ENCODE measurements at places on chromosomes 7 and 10.

DNA sequence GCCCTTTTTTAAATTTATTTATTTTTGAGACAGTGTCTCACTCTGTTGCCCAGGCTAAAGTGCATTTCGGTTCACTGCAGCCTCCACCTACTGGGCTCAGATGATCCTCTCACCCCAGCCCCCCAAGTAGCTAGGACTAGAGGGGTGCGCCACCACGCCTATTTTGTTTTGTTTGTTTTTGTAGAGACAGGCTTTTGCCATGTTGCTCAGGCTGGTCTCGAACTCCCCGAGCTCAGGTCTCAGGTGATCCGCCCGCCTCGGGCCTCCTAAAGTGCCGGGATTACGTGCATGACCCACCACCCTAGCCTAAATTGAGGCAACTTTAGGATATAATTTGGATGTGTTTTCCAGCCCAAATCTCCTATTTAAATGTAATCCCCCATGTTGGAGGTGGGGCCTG, 805 bp downstream of the ZNF736 start:
- no peak for DNase-seq

GRCh38 chr7:56023500-56023899, 27.7 kb downstream of the PSPH start:
- DNase-seq: no peak

- no peak for DNase-seq
Measured at GRCh38 chr7:252981-253380, 37.0 kb upstream of the FOXL3 start.

- DNase-seq: no peak
Measured at GRCh38 chr7:151061213-151062110, 2.1 kb downstream of the SLC4A2 start.

GRCh38 chr7:34208878-34209621, 303.7 kb downstream of the BMPER start:
- DNase-seq: no peak

DNA sequence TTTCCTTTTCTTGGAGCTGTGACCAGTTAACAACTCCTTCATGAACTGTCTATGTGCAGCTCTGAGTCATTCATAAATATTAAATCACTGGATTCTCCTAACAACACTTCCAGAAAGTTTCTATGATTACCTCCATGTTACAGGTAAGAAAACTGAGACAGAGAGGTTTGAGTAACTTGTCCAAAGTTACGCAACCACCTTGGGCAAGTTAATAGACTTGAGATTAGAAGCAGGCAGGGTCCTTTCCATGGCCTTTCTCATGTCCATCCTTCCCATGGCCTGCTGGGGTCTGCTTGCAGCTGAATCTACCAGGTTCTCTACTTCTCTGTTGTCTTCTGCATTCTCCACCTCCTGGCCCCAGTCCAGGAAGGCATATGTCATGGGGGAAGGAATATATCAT, 648.8 kb upstream of the MKI67 start:
- no peak for DNase-seq

- DNase-seq: no peak
Measured at GRCh38 chr7:140235114-140235513, 58.3 kb upstream of the KDM7A start.

DNA sequence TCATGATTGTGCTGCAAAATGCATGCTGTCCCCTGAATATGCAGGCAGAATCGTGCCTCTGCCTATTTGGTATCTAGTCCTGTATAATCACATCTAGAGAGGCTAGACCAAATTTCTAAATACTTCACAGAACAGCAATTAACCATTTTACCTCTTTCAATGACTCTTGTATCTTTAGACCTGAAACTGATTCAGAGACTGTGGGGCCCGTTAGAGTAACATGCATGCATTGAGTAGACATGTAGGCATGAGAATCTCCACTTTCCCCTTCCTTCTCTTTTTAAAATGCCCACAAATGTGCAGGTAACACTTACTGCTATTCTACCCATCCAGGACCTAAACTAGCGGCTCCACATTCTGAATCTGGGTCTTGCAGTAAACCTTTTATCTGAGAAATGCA, 8.8 kb downstream of the ZNF92 start:
- no peak for DNase-seq

- no peak for DNase-seq
Measured at GRCh38 chr7:150971242-150972022, 6.7 kb downstream of the KCNH2 start.

- DNase-seq: no peak
Measured at GRCh38 chr7:32937344-32938174, 19.7 kb upstream of the FKBP9 start.

DNA sequence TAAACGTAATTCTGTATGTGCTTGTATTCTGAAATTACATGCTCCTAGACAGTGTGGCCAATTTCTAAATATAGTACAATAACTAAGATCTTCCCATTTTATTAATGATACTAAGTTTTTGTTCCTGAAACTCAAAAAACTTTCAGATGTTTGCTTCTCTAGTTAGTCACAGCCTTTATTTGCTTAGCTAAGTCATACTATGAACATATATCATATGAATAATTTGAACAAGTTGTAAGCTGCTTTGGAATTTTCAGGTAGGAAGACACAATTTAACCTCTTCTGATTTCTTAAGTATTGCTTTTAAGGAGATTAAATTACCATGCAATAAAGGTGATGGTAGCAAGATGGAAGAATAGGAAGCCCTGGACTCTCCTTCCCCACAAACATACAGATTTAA, 148.7 kb downstream of the AMPH start:
- DNase-seq: no peak

DNA sequence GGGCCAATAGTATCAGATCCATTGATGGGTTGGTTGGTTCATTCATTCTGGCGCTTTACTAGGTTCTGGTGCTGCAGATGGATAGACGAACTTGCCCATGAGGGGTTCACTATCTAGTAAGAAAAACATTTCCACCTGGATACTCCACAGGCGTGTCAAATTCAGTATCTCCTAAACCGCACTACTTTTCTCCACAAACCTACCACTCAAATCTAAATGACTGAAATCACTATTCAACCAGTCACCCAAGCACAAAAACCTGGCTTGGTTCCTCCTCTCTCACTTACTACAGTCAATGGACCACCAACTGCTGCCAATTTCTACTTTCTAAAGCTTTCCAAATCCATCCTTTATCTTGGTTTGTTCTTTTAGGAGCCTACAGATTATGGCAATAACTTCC, 572 bp downstream of the AGK start:
- DNase-seq: no peak

GRCh38 chr10:10320956-10321355, 696.7 kb upstream of the CELF2 start:
- DNase-seq: no peak

DNA sequence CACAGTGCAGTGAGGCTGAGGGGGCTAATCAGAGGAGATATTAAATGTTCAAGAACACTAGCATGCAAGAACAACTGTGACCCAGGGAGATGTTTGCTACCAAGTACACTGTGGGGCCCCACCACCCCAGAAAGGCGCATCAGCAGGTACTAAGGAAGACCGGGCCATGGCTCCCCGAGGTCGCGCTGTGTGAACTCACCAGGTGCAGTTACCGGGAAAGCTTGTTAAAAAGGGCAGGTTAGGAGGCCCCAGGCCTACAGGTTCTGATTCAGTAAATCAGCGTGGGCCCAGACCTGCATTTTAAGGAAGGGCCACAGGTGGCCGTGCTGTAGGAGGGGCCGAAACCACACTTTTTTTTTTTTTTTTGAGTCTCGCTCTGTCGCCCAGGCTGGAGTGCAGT, 54.6 kb downstream of the TMEM209 start:
- no peak for DNase-seq

GRCh38 chr10:93813507-93814465, 56.0 kb downstream of the LGI1 start:
- DNase-seq: peak; percentile 23

GRCh38 chr7:6398943-6399342, 48.8 kb downstream of the DAGLB start:
- no peak for DNase-seq

DNA sequence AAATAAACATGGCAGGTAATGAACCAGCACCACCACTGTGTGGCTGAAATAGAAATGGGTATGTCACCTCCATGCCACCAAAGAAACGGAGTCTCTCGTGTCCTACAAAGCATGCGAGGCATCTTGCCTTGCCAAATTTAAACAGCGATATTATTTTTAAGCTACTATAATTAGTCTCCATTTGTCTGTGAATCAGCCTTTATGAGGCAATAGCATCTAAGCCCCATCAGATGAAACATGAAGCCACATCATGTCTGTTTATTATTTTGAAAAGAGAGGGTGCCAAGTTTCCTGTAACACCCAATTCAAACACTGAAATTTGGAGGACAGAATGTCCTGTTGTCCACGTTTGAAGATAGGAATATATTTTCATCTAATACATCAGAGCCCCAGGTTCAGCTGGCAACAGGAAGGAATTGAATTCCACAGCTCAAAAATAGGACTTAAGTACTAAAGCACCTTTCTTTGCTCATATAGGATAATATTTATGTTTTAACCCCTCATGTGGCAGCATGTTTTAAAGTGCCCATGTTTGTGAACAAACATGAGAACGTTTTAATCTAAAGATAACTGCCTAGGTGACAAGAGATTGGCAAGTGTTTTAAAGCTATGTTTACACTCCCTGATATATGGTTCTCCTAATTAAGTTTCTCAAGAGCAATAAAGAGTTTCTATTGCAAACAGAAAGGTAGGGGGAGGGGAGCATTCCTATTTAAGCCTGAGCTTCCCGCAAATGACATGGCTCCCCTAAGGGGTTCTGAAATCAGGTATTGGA, 86.8 kb downstream of the SORBS1 start:
- DNase-seq: no peak

- no peak for DNase-seq
Measured at GRCh38 chr7:69684369-69685292, 86.4 kb downstream of the AUTS2 start.

DNA sequence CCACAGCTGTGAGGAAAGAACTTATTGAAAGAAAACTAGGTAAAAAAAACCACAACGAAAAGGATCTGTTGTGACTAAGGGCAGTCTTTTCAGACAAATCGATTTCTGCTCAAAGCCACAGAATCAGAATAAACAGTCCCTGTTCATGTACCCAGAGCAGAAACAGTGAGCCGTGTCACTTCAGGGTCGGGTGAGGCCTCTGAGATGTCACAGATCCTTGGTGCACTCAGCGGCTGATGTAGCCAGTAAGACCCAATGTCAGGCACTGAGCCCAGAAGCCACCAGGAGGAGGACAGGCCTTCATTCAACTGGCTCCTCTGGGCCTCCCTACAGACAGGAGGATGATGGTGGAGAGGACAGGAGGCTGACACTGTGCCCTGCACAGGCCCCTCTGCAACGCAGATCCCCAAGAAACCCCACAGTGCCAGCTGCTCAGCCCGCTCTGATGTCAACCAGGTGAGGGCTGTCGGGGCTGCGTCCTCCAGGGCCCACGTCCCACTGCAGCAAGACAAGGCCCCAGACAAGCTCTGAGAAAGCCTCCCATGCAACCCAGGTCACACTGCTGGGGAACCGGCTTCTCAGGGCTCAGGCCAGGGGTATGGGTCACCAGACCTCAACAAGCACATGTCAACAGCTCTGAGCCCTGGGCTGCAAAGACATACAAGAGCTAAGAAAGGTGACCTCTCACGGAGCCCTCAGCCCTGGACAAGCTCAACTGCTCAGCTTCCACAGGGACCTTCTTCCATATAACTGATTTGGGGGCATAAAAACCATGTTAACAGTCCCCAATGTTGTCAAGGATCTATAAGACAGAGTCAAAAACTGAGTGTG, 190.6 kb downstream of the PARD3 start:
- DNase-seq: no peak

DNA sequence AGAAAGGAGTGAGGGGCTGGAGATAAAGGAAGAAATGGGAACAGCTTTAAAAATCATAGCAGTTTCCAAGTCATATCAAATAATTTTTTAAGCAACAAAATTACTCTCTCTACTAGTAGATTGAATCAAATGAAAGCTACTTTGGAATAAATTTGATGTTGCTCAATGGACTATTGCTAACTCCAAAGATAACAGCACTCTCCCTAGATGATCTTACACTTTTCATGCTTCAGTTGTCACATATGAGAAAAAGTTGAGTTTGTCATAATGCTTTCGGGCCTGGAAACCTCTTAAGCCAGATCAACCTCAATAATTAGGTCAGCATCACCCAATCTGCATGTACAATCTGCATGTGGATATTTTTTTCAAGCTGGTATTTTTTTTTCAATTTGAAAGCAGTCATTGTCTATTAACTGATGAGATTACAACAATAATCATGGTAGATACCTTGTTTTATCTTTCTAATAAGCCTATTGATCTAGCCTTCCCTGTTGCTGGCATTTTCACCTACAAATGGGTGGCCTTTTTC, 31.3 kb downstream of the LIPJ start:
- no peak for DNase-seq

DNA sequence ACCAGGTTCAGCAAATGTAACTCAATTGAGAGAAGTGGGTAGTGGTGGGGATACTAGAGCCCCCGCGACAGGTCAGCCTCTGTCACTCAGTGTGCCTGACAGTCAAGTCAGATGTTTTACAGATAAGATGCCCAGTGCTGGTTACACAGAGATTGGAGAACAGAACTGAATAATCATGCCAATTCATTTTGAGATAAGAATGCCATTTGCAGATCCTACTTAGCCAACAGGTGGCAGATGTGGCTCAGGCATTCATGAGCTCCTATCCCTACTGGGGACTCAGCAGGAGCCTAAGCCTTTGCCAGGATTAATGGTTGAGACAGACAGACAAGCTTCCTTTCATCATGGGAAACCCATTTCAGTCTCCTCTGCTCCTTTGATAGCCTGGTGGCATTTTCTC, 137.8 kb downstream of the MAPK8 start:
- DNase-seq: no peak

- no peak for DNase-seq
Measured at GRCh38 chr10:60708666-60709065, 69.6 kb upstream of the CDK1 start.

- no peak for DNase-seq
Measured at GRCh38 chr10:62904281-62904875, 88.2 kb upstream of the EGR2 start.

GRCh38 chr7:23422909-23423308, 47.4 kb downstream of the IGF2BP3 start:
- no peak for DNase-seq

DNA sequence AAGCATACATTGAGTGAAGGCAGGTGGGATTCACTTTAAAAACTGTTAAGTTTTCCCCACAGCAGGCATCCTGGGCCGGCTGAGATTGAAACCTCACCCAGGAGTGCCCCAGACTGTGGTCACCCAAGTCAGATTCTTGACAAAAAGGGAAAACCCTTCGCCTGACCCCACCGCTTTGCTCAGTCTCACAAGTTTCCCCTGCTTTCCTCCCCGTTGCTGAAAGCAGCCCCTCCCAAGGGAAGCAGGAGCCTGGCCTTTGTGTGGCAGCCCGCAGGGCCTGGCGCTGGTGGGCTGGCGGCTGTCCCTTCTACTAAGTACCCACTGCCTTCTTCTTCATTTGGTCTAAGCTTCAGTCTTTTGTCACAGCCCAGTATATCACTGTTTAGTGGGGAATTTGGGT, 16.0 kb downstream of the RNF32 start:
- DNase-seq: no peak
